Astrocyte of the spinal cord (primary cell): ENCODE measurements at places on chromosomes 16 and 17.
A peak's percentile ranks its signal among the peaks of the same experiment; 100 is the strongest.

DNA sequence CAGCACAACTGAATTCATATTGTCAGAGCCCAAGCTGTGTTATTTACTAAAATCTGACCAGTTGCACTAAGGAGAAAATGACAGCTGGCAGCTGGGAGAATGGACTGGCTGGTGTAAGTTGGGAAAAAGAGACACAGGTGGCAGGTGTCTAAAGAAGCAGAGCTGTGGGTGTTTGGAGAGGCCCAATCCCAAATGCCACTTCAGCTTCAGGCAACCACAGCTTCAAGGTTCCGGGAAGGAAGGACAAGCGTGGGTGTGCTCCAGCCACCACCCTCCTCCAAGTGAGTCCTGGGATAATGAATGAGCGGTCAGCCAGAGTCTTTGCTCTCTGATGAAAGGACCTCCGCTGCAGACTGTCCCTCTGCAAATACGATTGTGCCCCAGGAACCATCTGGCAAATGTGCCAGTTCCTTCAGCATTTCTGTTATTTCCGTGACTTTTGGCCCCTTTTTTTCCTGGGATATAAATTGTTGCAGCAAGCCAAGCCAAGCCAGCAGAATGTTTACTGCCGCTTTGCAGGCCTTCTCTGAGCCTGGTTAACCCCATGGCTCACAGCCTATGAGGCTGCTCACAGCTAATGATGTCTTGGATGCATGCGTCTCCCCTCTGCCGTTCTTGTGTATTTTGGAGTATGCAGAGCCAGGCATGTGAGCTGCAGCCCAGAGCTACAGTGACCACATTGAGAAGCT, 9.5 kb upstream of the RHBDL3 start:
- DNase-seq = no peak

DNA sequence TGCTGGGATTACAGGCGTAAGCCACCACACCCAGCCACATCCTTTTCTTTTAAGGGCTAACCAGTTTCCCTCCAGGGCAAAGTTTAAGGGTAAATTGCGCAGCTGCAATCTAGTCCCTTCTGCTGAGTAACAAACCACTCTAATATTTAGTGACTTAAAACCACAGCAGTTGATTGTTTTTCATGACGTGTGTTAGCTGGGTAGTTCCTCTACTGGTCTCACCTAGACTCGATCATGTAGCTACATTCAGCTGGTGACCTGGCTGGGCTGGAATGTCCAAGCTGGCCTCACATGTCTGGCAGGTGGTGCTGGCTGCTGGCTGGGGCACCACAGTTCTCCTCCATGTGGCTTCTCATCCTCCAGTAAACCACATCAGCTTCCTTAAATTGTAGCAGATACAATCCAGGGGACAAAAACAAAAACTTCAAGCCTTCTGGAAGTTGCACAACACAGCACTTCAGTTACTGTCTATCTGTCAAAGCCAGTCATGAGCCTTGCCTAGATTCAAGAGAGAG, 75.5 kb downstream of the GPRC5B start:
- DNase-seq = peak; percentile 13

DNA sequence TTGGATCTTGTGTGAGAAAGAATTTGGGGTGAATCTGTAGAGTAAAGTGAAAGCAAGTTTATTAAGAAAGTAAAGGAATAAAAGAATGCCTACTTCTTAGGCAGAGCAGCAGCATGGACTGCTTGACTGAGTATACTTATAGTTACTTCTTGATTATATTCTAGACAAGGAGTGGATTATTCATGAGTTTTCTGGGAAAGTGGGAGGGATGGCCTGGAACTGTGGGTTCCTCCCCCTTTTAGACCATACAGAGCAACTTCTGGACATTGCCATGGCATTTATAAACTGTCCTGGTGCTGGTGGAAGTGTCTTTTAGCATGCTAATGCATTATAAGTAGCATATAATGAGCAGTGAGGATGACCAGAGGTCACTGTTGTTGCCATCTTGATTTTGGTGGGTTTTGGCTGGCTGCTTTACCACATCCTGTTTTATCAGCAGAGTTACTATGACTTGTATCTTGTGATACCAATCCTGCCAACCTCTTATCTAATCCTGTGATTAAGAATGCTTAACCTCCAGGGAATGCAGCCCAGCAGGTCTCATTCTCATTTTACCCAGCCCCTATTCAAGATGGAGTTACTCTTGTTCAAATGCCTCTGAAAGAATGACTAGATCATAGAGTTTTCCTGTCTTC, 58.7 kb downstream of the HSD17B2 start:
- peak; percentile 5 for DNase-seq

DNA sequence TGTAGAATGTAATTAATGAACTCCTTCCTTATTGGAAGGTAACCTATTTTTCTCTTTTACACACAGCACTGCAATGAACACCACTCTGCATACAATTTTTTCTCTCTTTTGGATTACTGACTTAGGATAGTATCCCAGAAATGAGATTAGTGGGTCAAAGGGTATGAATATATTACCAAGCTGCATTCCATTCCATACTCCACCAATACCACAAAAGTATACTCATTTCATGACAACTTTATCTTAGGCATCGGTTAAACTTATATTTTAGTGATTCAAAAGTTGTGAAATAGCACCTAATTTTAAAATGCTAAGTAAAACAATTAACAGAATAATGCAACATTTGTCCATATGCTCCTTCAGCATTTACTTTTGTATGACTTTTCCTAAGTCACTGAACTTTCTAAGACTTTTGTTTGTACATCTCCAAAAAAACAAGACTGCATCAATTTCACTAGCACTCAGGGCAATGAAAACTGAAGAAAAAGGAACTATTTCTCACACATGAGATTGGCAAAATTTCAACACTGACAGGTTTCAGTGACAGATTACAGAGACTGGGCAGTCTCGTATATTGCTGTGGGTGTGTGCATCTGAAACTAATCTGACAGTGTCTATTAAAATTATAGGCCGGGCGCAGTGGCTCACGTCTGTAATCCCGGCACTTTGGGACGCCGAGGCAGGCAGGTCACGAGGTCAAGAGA, 32.1 kb downstream of the HELZ start:
- peak; percentile 55 for DNase-seq

GRCh38 chr17:61784510-61784909, 78.8 kb downstream of the BRIP1 start:
- DNase-seq = no peak

- peak; percentile 94 for DNase-seq
These were observed 10.2 kb upstream of the PRSS22 start for GRCh38 chr16:2867987-2868789.

DNA sequence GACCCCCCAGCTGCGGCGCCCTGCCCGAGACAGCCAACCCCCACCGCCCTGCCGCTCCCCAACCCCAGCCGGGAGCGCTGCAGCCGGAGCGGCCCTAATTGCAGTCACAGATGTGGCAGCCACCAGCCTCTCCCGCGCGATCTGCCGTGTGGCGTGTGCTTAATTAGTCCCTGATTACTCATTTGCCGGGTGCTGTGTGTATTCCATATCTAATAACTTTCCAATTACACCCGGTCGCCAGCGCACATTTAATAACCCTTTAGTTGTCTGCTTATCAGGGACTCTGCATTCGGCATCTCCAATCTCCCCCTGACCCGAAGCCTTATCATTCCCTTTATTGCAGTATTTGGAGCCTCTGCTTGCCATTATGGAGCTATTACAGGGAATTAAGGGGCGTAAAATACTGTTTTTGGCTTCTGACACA, 236.7 kb upstream of the CIBAR2 start:
- no peak for DNase-seq

GRCh38 chr16:57764341-57765159, 29.0 kb downstream of the KATNB1 start:
- DNase-seq = peak; percentile 76

DNA sequence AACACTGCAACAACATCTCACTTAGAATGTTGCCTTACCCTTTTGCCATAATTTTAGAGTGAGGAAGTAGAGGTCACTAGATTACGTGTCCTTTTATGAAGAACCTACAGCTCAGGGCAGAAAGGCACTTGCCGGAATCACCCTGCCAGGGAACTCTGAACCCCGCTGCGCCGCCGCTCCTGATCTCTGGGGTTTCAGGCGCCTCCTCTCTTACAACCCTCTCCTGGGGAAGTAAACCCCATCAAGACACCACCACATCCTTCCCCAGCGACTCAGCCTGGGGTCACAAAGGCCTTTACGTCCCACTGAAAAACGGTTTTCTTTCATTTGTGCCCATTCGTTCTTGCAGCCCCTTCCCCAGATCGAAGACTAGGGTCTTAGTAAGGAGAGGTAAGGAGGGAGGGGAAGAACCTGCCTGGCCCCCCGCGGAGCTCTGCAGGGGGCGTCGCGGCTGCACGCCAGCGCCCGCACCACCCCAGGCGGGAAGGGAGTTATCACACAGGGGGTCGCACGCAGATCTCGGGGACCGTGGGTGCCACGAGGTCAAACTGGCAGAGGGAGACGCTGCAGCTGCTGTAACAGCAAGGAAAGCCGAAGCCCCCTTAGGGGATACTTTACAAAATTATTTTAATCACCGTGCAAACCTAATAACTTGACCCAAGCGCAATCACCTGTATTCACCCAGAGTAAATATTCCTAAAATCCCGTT, 1.0 kb upstream of the HLF start:
- no peak for DNase-seq

GRCh38 chr17:3773966-3774365, 27.0 kb downstream of the ITGAE start:
- DNase-seq = no peak

DNA sequence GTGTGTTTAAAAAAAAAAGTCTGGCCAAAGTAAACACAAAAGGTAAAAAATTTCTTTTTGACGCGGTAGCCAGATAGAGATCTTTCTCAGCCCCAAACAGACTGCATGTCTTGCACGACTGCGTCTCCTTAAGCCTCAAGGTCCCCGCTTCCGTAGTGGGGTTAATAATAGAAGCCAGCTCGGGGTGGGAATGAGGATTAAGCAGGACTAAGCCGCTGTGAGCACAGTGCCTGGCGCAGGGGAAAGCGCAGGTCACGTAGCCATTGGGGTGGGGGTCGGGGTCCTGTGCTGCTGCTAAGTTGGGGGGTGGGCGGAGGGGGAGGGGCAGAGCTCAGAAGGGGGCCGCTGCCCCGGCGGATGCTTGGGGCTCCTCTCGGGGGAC, 521 bp downstream of the GGA2 start:
- DNase-seq = peak; percentile 31

- DNase-seq = peak; percentile 71
These were observed 100.7 kb downstream of the SOCS1 start for GRCh38 chr16:11155284-11155806.

DNA sequence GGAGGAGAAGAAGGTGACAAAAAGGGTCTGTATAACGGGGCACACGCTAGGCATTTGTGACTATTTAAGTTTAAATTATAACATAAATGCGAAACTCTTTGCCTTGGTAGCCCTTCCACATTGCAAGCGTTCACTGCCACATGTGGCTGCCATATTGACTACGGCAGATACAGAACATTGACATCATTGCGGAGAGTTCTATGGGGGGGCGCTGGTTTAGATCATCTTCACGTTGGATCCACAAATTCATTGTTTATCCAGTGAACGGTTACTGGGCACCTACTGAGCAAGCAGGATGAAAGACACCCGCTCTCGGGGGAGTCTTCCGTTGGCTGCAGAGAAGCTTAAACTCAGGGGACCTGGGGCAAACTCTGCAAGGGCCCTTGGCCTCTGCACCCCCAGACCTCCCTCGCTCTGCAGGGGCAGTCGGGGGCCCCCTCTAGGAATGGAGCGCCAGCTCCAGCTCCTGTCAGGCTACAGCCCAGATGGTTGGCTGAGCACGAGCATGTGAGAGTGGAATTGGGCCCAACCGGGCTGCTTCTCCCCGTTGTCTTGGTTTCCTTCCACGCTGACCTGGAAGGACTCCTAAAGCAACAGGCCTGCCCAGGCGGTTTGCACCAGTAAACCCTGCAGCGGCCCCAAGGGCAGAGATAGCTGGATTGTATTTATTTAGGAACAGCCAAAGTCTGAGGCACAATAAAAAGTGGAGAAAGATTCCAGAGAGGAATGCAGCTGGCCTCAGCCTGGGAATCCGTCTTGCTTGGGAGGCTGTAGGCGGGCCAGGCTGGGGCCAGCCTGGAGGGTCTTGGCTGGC, 172.2 kb downstream of the SEC14L1 start:
- peak; percentile 88 for DNase-seq

DNA sequence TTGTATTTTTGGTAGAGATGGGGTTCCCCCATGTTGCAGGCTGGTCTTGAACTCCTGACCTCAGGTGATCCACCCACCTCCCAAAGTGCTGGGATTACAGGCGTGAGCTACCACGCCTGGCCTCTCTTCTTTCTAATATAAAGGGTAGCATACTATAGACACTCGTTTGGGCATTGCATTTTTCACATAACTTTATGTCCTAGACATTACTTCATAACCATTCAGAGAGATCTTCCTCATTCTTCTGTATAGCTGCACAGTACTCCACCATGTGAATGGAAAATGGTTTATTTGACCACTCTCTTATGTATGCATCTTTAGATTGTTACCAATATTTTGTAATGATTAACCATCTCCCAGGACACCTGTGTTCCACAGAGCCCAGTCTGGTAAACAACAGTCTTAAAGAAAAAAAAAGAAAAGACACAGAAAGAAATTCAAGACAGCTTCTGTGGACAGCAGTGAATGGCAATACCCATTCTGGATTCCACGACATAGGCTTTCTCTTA, 42.1 kb downstream of the TK2 start:
- no peak for DNase-seq

DNA sequence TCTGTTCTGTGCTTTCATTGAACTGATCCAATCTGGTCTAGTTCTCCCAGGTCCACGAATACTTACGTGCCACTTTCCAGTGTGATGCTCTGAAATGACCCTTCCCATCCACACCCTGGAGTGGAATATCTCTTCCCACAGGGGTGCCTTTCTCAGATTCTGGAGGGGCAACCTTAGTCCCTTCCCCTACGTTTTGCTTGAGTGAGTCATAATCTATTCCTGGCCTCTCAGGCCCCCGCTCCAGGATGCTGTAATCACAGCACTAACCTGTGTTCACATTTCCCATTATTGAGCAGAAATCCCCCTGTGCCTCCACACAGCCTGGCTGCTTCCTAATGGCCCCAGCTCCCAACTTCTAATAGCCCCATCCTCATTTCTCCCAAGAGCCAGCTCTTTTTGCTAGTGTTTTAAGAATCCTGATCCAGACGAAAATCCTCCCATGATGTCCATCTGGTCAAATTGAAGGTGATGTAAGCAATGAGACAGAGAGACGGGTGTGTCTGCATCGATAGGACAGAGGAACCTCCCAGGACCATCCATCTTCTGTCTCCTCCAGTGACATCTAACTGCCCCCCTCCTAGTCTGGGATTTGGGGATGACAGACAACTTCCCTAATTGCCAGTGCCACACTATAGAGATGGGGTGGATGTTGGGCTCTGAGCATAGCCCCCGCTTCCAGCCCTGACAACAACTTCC, 164.0 kb upstream of the MAF start:
- no peak for DNase-seq

- no peak for DNase-seq
These were observed 22.6 kb downstream of the SCNN1B start for GRCh38 chr16:23324727-23325126.

- DNase-seq = no peak
These were observed 2.1 kb upstream of the CAMKK1 start for GRCh38 chr17:3894911-3895343.

- DNase-seq = no peak
These were observed 22.0 kb upstream of the IL4R start for GRCh38 chr16:27291722-27292240.
